Mucosa of descending colon (tissue), 3 donors: ENCODE measurements at places on chromosomes 7 and 10. TPM values are rescaled to one million over a fixed set of nuclear protein-coding genes. Genes with fewer than 3 reads are reported as not detected.

DNA sequence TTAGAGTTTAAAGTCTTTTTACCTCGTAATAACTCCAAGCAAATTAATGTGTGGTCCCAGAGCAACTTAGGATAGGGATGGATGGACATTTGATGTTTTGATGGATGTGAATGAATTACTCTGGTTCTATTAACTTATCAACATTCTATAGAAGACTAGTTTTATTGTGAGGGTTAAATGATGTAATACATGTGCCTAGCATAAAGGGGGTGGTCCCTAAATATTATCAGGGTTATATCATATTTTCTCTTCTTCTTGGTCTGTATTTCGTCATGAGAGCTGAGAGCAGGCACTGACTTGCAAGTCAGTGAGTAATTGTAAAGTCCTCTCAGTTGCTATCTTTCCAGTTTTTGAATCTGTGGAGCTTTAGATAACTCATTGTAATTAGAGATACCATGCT lies 219.3 kb downstream of the GATA3 start:
- DNase-seq = no peak

- no peak for DNase-seq
Observed at GRCh38 chr10:132804785-132805426, 19.0 kb upstream of the NKX6-2 start.

GRCh38 chr10:66931340-66931948 lies 5.6 kb downstream of the LRRTM3 start:
- peak; percentile 17 for DNase-seq

The PKD2L1 gene
- total RNA-seq = not detected

- no peak for DNase-seq
Observed at GRCh38 chr10:132714096-132714985, 71.6 kb downstream of the NKX6-2 start.

The GNGT1 gene
- total RNA-seq = not detected
